ENCODE measurements at places on chromosomes 11 and 22.

DNA sequence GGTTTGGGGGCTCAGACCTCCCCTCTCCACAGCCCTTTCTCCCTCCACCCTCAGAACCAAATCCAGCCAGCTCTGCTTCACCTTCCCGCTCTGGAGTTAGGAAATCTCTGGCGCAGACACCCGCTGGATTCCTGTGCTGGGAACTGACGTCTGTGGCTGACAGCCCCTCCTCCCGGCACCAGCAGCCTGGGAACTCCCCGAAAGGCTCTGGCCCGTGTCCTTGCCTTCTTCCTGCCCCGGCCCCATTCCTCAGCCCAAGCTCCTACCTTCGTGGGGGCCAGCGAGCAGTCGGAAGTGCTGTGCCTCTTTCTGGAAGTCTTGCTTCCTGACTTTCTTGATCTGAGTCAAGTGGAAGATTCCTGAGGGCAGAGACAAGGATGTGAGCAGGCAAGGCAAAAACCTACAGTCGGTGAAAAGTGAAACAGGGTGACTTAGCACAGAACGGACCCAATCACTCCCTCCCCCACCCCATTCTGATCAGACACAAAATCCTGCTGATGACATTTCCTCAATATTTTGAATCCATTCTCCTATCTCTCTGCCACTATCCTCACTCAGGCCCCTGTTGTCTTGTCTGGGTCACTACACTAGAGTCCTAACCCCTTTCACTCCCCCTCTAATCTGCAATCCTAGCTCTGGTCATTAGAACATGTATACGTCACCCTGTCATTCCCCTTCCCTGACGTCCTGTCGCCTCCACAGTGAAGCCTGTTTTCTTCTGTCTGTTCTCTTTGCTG lies 34.1 kb downstream of the CHRDL2 start:
- DNase-seq = no peak

GRCh38 chr22:47370448-47371262 lies 608.2 kb downstream of the TBC1D22A start:
- no peak for DNase-seq

GRCh38 chr11:87372065-87372464 lies 334.3 kb downstream of the TMEM135 start:
- no peak for DNase-seq

DNA sequence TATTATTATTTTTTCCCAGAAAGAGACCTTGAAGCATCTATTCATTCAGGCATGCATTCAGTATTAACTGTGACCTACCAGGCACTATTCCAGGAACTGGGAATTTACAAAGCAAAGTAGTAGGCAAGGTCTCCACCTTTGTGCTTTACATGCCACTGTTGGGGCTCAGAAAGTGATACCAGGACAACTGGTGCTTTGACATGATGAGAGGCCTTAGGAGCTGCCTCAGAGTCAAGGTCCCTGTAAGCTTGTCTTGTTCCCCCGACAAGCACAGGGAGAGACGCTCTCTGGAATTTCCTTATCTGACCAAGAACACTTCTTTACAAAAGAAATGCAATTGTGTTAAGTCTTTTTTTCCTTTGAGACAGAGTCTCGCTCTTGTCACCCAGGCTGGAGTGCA lies 2.3 kb upstream of the HMOX1 start:
- no peak for DNase-seq

DNA sequence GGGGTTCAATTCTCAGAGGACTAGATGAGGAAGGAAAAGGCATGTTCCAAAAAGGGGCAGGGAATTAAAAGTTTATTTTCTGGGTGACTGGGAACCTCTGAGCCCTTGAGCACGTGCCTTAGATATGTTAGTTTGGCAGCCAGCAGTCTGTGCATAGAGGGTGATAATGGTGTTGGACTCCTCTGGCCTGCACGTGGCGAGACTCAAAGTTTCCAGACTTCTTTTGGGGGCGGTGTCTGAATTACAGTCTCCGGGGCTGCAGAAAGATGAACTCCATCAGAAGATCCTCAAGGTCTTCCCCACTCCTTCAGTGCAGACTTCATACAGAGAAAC lies 861 bp upstream of the ZNRF3 start:
- DNase-seq = peak; percentile 32

- DNase-seq = no peak
Measured at GRCh38 chr11:73235236-73235786, 17.2 kb downstream of the P2RY2 start.

DNA sequence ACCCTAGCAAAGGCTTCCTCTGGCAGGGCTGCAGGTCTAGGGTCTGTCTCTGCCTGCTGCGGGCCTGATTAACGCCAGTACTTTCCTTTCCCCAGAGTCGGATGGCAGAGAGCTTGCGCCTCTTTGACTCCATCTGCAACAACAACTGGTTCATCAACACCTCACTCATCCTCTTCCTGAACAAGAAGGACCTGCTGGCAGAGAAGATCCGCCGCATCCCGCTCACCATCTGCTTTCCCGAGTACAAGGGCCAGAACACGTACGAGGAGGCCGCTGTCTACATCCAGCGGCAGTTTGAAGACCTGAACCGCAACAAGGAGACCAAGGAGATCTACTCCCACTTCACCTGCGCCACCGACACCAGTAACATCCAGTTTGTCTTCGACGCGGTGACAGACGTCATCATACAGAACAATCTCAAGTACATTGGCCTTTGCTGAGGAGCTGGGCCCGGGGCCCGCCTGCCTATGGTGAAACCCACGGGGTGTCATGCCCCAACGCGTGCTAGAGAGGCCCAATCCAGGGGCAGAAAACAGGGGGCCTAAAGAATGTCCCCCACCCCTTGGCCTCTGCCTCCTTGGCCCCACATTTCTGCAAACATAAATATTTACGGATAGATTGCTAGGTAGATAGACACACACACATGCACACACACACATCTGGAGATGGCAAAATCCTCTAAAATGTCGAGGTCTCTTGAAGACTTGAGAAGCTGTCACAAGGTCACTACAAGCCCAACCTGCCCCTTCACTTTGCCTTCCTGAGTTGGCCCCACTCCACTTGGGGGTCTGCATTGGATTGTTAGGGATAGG lies 18.6 kb downstream of the RSPH14 start:
- DNase-seq = no peak

DNA sequence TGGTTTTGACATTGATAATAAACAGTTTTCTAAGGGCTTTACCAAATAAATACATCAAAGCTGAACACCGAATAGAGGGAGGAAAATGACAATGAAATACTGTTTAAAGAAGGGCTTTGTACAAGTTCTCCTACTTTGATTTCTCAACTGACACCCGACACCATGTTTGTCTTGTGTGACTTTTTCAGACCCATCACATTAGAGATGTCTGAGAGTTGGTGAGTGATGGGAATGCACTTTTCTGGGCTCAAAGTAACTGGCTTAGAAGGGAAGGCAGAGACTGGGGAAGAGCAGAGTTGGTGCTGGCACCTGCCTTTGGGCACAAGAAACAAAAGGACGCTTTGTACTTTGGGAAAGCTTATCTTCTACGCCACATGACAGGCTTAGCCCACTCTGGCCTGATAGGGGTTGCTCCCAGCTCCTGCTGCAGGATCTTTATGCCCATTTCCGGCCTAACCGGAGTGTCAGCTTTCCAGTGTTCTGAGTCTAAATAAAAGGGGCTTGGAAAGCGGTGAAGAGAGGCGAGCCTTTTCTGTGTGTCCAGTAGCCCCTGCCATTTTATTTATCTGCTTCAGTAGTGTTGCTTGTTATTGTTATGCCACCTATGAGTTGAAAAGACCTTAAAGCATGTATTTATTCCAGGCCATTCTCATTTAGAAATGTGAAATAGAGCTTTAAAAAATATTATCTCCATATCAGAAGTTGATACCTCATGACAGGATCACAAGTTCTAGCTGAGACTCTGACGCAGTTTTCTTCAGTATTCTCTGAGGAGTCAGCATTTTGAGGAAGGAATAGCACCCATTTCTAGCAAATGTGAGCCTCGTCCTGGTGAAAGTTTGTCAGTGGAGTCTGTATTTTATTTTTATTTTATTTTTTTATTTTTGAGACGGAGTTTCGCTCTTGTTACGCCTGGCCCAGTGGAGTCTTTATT lies 24.2 kb downstream of the KREMEN1 start:
- DNase-seq = no peak

Data from activated naive CD8-positive, alpha-beta T cell treated with anti-CD3 and anti-CD28 coated beads for 36 hours (primary cell).